H7 (cell line): ENCODE measurements at places on chromosomes 4 and X. TPM values are rescaled to one million over a fixed set of nuclear protein-coding genes. Genes with fewer than 3 reads are reported as not detected.

Gene CHIC1
- total RNA-seq, result 9.6 and 9.9 TPM in 2 replicates

- no peak for DNase-seq
Observed at GRCh38 chrX:119734897-119735339, 23.5 kb upstream of the SOWAHD start.

Gene GAGE1
- total RNA-seq, result not detected in 2 replicates

Gene FAM9C
- total RNA-seq, result 0.07 and 0.18 TPM in 2 replicates

DNA sequence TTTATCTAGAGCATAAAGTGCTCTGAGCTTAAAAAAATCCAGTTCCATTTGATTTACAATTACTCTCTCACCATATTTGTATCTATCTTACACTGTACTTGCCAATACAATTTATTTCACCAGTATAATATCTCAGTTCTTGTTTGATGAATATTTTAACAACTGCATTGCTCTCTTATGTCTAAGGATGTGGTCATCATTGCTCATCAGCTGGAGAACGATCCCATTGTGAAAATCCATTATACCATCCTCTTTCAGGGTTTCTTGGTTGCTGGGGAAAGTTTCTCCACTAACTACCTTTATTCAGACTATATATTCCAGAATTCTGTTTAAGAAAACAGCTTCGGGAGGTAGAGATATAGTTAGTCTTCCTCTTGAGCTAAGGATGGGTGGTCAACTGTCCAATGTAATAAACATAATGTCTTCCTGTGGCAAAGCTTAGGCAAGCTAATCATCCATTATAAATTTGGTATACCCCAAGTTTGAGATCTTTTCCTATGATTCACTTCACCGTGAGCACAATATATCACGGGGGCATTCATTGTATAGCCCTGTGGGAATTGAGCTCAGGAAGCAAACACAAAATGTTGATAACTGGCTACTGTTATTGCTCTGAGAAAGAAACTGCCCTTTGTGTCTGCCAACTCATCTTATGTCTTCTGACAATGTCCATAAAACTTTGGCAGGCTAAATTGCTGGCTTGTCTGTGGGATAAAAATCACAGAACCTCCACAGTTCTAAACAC lies 2361.9 kb downstream of the ARAP2 start:
- no peak for DNase-seq

DNA sequence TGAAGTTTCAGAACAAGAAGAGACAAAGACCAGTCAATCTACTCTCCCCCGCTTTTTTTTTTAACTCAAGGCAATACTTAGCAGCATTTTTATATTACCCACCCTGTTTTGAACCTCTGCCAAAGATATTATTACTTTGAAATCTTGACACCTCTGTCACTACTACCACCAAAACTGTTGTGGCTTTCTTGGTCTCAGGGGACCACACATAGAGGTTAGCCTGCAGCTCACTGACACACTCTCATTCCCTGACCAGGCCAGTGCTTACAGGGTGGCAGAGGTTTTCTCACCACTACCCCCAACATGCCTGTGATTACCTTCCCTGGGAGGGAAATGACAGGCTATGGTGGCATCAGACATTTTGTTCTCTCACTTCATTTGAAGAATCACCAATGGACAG lies 137.4 kb upstream of the STIM2 start:
- no peak for DNase-seq

DNA sequence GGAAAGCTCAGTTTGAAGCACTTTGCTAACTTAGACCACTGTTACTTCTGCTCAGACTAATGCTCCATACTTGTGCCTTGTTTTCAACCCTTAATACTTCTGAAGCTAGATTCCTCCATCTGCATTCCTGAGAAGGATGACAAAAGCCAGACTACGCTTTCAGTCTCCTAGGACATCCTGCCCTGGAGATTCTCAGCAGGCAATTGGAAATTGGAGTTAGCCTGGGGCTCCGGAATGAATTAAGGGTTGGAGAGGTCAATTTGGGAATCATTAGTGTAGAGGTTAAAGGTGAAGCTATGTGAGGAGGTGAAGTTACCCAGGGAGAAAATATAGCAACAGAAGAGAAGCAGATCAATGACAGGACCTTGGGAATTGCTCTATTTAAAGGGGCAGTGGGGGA lies 215.9 kb upstream of the MBNL3 start:
- DNase-seq, result no peak
